Memory B cell (primary cell): ENCODE measurements at places on chromosomes 4 and X.
A peak's percentile ranks its signal among the peaks of the same experiment; 100 is the strongest.

GRCh38 chrX:150200820-150201287 is 162.3 kb upstream of the MAMLD1 start:
- no peak for DNase-seq

GRCh38 chrX:74853255-74853654 is 72.0 kb downstream of the NEXMIF start:
- DNase-seq = no peak

DNA sequence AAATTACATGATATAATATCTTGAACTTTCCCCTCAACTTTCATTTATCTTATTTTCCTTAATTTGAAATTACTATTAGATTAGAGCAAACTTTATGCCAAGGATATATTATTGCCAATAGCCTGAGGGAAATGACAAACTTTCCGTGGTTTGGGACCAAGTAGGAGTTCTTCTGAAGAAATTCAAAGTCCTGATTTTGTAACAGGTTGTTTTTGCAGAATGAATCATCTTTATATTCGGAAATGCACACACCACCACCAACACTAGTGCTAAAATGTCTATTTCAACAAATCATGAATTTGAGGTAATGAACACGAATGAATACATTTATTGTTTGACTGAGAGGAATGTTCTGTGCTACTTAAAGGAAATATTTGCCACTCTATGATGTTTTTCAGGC is 226.7 kb downstream of the GRIA2 start:
- no peak for DNase-seq

DNA sequence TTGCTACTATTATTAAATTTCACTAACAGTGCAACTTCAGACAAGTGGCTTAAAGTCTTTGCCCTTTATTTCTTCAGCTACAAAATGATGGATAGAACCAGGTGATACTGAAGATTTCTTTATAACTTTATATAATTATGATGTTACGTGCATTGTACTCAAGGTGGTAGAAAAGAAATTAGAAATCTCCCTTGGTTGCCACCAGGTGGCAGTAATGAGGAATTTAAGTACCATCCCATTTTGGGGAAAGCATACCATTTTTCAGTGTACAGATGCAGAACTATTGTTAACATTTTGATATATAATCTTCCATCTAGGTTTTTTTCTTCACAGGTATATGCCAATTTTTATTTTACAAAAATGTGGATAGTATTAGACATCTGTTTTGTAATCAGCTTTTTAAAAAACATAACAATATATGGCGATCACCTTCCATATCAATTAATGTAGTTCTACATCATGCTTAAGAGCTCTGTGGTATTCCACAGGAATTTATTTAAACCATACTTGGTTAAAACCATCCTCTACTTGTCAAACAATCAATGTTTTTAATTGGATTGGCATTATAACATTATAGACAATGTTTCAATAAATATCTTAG is 37.7 kb upstream of the RAB33B start:
- no peak for DNase-seq

- no peak for DNase-seq
Observed at GRCh38 chr4:168731006-168731636, 234.3 kb downstream of the PALLD start.

DNA sequence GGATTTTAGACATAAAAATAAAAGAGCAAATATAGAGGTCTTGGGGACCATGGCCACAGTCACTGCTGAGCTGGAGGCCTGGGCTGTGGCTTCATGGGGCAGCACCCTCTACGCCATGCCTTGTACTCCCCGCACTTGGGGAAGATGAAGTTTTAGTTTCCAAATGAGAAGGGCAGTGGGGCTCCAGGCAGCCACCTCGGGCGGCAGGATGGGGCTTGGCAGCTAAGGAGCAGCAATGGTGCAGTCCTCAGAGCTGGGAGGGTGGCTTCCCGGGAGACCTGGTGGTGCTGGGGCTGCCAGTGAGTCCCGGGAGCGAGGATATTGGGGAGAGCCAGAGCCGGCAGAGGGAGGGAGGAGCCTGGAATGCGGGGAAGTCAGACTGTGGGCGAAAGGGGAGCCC is 2.4 kb downstream of the CXCR3 start:
- no peak for DNase-seq

- no peak for DNase-seq
Observed at GRCh38 chr4:128858879-128859671, 49.6 kb downstream of the JADE1 start.

GRCh38 chr4:54185044-54185780 is 43.9 kb upstream of the PDGFRA start:
- DNase-seq = no peak

GRCh38 chrX:110804446-110804845 is 8.8 kb upstream of the CHRDL1 start:
- no peak for DNase-seq

- DNase-seq = no peak
Observed at GRCh38 chrX:50456712-50457484, 13.7 kb downstream of the DGKK start.

- no peak for DNase-seq
Observed at GRCh38 chr4:165115301-165115700, 2.6 kb upstream of the TMEM192 start.

- DNase-seq = no peak
Observed at GRCh38 chrX:13043938-13044337, 482 bp downstream of the FAM9C start.

- DNase-seq = no peak
Observed at GRCh38 chr4:7595934-7596461, 161.3 kb upstream of the PSAPL1 start.

DNA sequence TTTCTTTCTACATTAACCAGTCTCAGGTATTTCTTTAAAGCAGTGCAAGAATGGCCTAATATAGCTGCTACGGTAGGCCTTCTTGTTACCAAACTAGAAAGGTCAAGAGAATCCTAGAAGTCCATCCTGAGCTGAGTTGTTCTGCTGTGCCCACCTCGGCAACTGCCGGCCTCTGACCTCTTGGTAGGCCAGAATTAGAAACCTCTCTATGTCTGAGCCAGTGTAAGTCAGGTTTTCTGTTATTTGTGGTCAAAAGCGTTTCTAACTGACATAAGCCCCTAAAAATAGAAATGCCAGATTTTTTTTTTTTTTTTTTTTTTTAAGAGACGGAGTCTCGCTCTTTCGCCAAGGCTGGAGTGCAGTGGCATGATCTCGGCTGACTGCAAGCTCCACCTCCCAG is 43.1 kb downstream of the SOWAHB start:
- no peak for DNase-seq

DNA sequence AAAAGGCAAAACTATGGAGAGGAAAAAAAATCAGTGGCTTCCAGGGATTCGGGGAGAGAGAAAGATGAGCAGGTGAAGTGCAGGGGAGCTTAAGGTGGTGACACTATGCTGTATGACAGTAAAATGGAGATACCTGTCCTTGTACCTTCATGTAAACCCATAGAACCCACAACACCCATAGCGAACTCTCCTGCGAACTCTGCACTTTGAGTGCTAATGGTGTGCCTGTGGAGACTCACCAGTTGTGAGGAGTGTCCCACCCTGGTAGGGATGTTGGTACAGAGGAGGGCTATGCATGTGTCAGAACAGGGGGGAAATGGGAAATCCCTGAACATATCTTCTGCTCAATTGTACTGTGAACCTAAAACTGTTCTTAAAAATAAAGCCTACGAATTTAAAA is 42.8 kb downstream of the HMX1 start:
- no peak for DNase-seq

GRCh38 chr4:3518511-3518880 is 13.7 kb downstream of the LRPAP1 start:
- DNase-seq = no peak

GRCh38 chr4:164946810-164947209 is 30.6 kb downstream of the TRIM61 start:
- DNase-seq = no peak

GRCh38 chr4:126708716-126709115 is 924.0 kb upstream of the INTU start:
- DNase-seq = no peak

DNA sequence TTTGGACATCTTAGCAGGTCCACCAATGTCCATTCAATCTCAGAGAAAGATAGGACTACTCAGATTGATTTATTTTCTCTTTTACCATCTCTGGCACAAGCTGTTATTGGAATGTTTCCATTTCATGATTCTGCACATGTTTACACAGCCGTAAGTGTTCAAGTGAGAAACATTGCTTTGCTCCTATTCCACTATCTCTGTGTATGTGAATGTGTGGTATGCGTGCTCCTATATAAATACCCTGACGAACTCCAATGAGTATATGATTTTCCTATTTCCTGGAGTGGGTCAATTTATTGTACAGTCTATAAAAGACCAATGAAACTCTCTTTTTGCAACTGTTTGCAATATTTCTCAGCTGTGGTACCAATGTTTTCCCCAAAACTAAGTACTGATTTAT is 221.0 kb upstream of the GALNT7 start:
- no peak for DNase-seq

- DNase-seq = no peak
Observed at GRCh38 chr4:55123791-55124190, 1.6 kb downstream of the KDR start.

GRCh38 chr4:117376692-117377091 is 291.3 kb upstream of the TRAM1L1 start:
- no peak for DNase-seq

GRCh38 chr4:33696586-33696985 is 2547.7 kb downstream of the ARAP2 start:
- DNase-seq = no peak

GRCh38 chr4:175656649-175657048 is 155.4 kb downstream of the GPM6A start:
- DNase-seq = no peak

DNA sequence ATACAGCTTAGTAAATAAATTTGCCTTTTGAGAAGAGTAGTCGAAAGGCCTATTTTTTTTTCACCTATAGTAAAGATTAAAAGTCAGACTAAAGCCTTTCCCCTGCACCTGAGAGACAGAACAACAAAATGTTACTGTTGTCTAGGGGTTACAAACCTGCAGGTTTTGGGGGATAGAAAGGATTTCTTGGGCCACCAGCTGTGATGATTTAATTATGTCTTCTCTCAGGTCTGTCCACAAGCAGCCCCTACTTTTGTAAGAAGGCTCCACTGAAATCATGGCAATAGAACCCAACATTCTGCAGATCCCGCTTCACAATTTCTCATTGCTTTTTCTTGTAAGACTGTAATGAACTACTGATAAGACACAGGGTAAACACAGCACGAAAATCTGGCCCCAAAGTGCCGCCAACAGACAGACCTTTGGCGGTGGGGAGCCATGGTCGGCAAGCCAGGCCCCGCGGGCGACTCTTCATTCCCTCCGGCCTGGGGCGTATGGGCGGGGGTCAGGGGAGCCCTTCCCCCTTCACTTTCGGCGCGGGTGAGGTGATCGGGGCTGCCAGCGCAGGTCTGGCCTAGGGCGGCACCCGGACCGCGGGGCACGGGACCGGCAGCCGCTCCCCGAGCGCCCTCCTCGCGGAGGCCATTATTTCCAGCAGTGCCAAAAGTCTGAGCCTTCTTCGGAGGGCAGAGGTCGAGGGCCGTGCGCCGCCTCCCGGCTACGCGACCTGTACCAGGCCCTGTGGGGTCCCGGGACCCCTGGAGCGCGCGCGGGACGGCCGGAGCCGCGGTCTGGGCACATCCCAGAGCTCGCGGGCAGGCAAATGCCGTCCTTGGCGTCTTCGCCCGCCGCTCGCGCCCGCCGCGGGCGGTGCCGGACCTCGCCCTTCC is 812 bp upstream of the KDM6A start:
- peak; percentile 31 for DNase-seq

- DNase-seq = no peak
Observed at GRCh38 chr4:99131378-99131777, 12.7 kb downstream of the ADH4 start.

GRCh38 chr4:101669138-101669831 is 121.2 kb upstream of the BANK1 start:
- DNase-seq = no peak

GRCh38 chr4:185713272-185713671 is 98.7 kb downstream of the SORBS2 start:
- DNase-seq = no peak

GRCh38 chrX:99095965-99096635 is 1314.0 kb downstream of the PCDH19 start:
- no peak for DNase-seq

DNA sequence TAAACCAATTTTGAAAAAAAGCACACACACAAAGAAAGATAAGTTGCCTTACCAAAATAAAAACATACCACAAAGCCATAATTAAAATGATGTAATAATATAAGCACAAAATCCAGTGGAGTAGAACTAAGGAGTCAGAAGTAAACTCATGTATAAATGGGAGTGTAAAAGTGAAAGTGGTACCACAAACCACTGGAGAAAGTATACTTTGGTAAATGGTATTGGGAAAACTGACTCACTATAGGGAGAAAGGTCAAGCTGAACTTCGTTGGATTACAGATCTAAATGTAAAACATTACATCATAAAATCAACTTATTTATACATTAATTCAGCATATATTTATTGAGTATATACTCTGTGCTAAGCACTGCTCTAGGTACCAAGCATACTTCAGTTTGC is 46.3 kb upstream of the HHIP start:
- DNase-seq = no peak

GRCh38 chrX:12379671-12380070 is 241.4 kb downstream of the FRMPD4 start:
- DNase-seq = no peak

DNA sequence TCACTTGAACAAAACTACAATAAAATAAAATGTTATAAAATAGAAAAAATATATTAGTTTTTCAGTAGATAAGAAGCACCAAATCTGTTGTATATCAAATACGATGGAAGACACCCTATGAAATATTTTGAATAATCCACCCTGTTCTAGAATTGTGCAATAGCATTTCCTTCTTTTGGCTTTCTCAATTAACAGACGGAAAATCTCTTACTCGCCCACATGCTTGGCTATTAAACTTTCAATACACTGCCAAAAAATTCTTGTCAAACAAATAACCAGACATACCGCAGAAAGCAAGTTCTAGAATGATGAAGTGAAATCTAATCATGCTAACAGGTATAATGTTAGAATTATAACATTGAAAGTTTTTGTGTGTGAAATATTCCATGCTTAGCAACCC is 671.6 kb upstream of the SLIT2 start:
- no peak for DNase-seq

DNA sequence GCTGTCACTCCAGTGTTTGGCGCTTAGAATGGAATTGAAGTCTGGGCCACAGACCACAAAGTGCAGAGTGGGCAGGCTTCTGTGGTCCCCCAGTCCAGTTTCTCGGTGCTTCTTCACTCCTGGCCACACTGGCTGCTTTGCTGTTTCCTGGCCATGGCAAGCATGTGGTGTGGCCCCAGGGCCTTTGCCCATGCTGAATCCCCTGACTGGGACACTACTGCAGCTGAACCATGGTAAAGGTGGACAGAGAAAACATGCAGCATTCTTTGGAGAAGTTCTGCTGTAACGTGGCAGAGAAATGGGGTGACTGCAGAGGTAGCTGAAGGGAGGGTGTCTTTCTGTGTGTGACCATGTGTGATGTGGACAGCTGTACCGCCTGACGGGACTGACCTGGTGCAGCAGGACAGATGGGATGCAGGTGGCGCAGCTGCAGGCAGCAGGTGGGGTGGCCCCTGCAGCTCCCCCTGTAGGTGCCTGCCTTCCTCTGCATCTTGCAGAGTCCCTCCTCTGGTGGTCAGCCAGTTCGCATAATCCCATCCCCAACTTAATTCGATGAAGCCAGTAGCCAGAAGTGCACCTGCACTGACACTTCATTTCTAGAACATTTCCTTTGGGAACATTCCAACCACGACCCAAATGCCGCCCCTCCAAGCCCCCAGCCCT is 13.2 kb upstream of the S100P start:
- no peak for DNase-seq

GRCh38 chrX:119482481-119483480 is 14.5 kb downstream of the SLC25A5 start:
- DNase-seq = peak; percentile 62

GRCh38 chr4:70688795-70689231 is 481 bp downstream of the UTP3 start:
- DNase-seq = no peak
